Right forelimb (tissue), 1 donor: ENCODE measurements at places on chromosomes 12 and 14.

GRCh38 chr12:120500581-120500980 is 4.7 kb downstream of the DYNLL1 start:
- DNase-seq, result no peak

DNA sequence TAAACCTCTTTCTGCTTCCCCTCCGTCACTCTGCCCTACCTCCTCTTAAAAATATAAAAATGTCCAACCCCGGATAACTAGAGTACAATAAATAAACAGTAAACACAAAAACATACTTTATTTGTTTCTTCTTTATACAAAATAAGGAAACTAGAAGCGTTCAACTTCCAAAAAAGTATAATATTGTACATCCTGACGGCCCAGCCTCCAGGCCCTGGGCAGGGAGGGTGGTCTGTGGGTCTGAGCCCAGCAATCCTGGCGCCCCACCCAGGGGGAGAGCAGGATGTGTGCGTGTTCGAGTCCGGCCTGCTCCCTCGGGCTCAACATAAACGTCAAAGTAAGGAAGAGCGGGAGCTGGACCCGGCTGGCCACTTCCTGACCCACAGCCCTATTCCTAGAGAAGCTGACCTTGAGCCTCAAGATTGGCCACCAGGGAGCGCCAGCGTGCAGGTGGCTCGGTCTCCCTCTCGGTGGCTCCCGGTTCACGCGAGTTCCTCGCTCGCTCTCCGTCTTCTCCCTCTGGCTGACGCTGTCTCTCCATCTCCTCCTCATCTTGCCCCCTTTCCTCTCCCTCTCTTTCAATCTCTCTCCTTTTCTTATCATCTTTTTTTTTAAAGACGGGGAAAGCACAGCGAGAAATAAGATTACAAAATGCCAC is 9.4 kb downstream of the LHX5 start:
- DNase-seq, result peak; percentile 76

- DNase-seq, result no peak
Observed at GRCh38 chr14:31188744-31189143, 18.8 kb downstream of the HECTD1 start.

GRCh38 chr12:5123921-5124320 is 80.2 kb downstream of the KCNA5 start:
- DNase-seq, result no peak

DNA sequence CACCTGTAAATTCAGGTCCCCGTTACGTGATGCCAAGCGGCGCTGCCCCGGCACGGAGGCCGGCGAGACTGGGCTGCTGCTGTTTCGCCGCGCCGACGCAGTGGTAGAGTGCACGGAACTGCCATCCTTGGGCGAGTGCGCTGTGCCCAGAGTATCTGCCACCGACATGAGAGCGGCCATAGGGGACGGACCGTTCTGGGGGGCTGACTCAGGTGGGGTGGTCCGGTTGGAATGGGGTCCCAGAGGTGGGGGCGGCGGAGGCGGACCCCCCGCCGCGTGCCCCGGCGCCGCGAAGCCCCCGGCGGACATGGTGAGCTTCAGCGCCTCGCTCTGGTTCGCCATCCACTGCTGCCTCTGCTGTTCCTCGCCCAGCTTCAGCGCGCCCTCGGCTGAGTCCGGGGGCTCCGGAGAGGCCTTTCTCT is 2.8 kb downstream of the IRF2BPL start:
- no peak for DNase-seq

GRCh38 chr14:91258011-91258618 is 13.6 kb upstream of the GPR68 start:
- DNase-seq, result no peak

- no peak for DNase-seq
Observed at GRCh38 chr12:72024613-72025012, 86.0 kb downstream of the TPH2 start.

DNA sequence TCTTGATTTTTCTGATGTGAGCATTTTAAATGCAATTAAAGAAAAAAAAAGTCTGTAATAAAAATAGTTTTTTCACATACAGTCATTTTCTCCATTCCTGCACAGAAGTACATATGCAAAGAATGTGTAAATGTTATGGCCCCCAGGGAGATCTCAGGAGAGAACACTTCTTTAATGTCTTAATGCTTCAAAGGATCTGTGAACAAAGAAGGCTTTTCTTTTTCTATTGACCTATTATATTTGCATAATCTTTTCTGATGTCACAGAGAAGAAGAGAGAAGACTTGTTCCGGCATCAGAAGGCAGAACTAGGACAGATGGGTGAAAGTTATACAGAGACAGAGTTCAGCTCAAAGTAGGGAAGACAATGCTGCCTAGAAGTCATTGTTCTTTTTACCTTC is 413.5 kb upstream of the STXBP6 start:
- no peak for DNase-seq

- no peak for DNase-seq
Observed at GRCh38 chr14:60003991-60004390, 84.0 kb downstream of the LRRC9 start.

- DNase-seq, result no peak
Observed at GRCh38 chr12:126915309-126915708, 1351.7 kb upstream of the TMEM132C start.

DNA sequence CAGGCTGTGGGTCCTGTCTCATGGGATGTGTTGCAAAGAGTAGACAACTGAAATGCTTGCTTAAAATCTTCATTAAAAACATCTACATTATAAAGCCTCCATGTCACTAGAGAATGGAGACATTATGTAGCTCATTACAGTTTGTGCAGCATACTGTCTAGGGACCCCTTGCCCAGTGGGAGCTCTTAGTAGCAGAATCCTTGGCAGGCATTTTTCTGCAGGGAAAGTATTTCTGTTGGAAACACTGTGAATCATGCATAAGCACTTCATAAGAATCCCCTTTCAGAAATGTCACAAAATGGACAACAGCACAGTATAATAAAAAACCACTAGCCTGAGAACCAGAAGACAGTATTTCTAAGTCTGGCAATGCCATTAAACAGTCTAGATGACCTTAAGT is 174.3 kb downstream of the MGAT4C start:
- DNase-seq, result no peak

- no peak for DNase-seq
Observed at GRCh38 chr14:58870961-58871360, 233.2 kb downstream of the DACT1 start.
